ENCODE measurements at places on chromosomes 3 and 15. TPM values are rescaled to one million over a fixed set of nuclear protein-coding genes. Genes with fewer than 3 reads are reported as not detected.

Gene NEK4
- 31.2 TPM for polyA plus RNA-seq

Gene MTMR10
- 55.1 TPM for polyA plus RNA-seq

Gene BFSP2
- polyA plus RNA-seq: 0.32 TPM

Gene PDZRN3
- 38.0 TPM for polyA plus RNA-seq

Gene FBXO40
- polyA plus RNA-seq: not detected

Gene PPARG
- 24.3 TPM for polyA plus RNA-seq

Gene CERS3
- 0.26 TPM for polyA plus RNA-seq

Gene ZNF662
- 24.3 TPM for polyA plus RNA-seq

Gene ROBO1
- polyA plus RNA-seq: 106 TPM

Gene CFAP92
- polyA plus RNA-seq: 1.6 TPM

Gene TNNC1
- polyA plus RNA-seq: 6.1 TPM

Gene TMED3
- polyA plus RNA-seq: 52.0 TPM

Gene CDHR4
- polyA plus RNA-seq: not detected

GRCh38 chr15:83682476-83683088 lies 28.7 kb downstream of the ADAMTSL3 start:
- DNase-seq: no peak

DNA sequence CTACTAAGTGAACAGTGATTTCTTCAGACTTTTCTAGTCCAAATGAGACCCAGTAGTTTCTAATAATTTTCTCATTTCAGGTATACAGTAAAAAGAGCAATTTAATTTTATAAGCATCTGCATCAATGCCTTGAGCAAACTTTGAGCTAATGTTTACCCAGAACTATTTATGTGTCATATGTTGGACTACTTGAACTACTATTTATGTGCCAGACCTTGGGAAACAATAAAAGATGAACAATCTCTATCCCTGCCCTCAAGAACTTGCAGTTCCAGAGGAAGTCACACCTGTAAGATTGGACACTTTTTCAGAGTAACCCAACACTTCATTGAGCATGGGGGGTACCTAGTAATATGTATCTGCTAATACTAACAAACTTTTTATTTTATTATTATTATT lies 2.3 kb upstream of the UBE3A start:
- no peak for DNase-seq

DNA sequence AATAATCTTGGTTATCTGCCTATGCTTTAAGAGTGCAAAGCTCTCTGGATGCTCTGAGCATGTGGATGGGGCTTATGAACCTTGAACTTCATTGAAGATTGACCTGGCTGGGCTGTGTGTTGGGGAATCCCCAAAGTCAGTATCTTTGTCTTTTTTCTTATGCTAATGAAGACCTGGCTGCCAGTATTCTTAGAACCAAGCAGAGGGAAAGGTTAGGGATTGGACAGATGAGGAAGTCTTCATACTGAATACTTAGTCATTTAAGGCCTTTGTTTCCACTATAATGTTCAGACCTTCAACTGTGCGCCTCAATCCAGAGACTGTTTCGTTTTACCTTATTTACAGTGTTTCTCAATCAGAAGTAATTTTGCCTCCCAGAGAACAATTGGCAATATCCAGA lies 42.5 kb upstream of the CMTM7 start:
- DNase-seq: no peak

GRCh38 chr3:7062714-7063113 lies 201.8 kb downstream of the GRM7 start:
- DNase-seq: no peak

DNA sequence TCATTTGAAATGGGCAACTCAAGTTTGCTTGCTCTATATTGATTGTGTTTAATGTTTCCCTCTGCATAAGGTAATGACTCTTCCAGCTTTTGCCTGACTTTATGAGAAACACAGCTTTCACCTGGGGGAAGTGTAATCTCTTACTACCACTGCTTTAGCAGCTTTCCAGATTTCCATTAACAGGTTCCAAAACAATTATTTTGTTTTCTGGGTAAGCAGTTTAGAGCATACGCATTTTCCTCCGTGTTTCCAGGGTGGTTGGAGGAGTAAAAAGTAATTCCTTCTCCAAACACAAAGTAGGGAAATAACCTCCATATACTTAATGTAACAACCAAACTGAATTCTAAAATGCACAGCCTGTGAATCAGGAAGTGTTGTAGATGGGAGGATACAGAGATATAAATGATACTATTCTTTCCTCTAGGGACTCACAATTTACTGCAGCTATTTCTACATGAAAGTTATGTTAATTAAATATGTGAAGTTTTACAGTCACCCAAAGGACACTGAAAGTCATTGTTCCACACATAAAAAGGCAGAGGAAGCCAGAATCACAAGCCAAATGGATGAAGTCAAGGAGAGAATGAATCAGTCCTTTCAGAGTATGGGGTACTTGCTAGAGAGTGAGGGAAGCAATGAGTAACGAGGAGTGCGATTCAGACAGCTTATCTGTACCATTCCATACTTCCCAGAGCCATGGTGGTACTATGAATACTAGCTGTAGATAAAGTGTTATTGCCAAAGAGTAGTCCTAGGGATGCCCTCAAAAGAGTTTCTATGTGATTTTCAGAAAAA lies 16.6 kb downstream of the ST3GAL6 start:
- DNase-seq: no peak

- DNase-seq: no peak
These were observed 27.2 kb downstream of the INTS14 start for GRCh38 chr15:65583701-65584100.

DNA sequence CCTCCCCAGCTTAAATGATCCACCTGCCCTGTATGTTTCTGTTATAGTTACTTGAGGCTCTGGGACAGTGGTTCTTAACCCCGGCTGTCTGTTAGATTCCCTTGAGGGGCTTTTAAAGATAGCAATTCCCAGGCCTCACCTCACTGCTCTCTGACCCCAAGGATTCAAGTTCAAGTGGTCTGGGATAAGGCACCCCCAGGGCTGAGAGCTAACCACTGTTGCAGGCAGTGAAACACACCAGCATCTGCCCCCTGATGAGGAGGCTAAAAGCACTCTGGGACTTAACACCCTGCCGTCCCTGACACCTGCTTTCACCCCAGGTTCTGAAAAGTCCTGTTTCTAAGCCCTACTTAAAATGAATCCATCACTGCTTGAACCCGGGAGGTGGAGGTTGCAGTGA lies 103.7 kb downstream of the LRRK1 start:
- DNase-seq: no peak

DNA sequence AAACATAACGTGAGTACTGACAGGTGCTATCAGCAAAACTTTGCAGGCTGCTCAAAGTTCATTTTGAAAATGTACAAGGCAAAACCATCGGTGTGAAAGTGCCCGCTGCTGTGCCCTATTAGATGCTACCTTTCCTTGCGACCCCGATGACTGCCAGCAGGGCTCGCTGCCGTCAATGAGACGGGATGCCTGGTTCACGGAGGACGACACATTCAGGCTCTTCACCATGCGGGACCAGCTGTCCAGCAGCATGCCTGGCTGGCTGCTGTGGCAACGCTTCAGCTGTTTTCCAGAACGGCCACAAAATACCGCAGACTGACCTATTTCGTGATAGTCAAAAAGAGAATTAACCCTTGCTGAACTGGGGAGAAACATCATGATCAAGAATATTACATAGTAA lies 92.7 kb upstream of the OCA2 start:
- peak; percentile 59 for DNase-seq

DNA sequence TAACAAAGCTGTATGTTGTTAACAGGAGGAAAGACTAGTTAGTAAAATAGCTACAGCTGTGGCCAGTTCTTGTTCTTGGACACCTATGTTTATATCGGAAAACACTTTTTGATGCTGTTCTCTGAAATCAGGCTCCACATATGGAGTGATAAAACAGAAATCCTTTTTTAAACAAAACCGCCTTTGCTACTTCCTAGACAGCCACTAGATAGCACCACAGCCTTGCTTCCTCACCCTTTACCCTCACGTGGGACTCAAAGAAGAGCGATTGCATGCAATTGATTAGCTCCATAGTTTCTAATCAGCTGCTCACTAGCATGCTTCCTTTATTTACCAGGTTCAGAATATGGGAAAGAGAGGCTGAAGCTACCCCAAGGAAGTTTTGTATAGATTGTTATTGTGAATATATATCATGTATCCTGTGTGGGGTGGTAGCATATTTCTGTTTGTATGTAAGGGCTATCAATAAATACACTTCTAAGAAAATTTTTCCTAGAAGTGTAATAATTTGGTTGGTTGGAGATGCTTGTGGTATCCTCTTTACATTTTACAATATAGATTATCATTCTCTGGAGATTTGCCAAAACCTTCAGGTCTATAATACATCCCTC lies 4.3 kb upstream of the MTFMT start:
- DNase-seq: no peak

- DNase-seq: no peak
These were observed 42.0 kb downstream of the SST start for GRCh38 chr3:187628169-187628568.

- no peak for DNase-seq
These were observed 703.8 kb upstream of the NR2F2 start for GRCh38 chr15:95626501-95627361.

DNA sequence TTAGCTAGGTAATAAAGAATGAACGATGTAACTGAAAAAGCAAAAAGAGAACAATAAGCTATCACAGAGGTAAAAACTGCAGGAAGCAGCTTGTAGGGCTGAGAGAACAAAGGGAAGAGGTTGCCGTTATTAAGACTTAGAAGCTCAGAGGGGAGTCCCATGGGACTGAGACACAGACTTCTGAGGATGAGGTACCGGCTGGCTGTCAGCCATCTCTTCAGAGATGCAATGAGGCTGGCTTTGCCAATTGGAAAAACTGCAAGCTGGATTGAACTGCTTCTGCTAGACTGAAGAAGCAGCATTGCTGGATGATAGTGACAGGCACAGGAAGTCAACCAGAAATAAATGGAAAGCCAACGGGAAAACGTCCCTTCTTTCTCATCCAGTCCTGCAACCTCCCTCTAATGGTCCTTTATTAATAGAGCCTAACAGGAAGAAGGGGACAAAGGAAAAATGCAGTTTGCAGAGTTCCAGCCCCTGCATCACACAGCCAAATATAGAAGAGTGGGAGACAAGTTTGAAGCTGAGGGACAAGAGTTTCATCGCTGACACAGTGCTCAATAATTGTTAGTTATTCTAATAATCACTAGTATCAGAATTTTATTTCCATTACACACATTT lies 21.1 kb upstream of the KLHL6 start:
- DNase-seq: no peak

GRCh38 chr15:83559310-83559966 lies 94.5 kb upstream of the ADAMTSL3 start:
- peak; percentile 32 for DNase-seq

GRCh38 chr3:194395778-194396538 lies 3.1 kb downstream of the GP5 start:
- peak; percentile 69 for DNase-seq

DNA sequence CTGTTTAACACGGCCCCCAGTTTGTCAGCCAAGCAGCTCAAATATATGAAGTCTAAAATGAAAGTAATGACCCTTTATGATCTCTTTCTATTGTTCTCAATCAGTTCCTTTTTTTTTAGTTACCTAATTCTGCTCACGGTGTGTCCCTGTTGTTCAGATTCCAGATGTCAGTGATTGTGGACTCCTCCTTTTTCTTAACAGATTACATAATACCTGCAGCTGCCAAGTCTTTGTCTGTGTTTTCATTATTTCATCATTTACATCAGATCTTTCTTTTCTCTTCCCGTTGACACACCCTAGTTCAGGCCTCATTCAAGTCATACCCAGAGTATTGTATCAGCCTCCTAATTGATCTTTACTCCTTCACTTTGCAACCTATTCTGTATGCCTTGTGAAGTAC lies 56.1 kb upstream of the SKIL start:
- no peak for DNase-seq

DNA sequence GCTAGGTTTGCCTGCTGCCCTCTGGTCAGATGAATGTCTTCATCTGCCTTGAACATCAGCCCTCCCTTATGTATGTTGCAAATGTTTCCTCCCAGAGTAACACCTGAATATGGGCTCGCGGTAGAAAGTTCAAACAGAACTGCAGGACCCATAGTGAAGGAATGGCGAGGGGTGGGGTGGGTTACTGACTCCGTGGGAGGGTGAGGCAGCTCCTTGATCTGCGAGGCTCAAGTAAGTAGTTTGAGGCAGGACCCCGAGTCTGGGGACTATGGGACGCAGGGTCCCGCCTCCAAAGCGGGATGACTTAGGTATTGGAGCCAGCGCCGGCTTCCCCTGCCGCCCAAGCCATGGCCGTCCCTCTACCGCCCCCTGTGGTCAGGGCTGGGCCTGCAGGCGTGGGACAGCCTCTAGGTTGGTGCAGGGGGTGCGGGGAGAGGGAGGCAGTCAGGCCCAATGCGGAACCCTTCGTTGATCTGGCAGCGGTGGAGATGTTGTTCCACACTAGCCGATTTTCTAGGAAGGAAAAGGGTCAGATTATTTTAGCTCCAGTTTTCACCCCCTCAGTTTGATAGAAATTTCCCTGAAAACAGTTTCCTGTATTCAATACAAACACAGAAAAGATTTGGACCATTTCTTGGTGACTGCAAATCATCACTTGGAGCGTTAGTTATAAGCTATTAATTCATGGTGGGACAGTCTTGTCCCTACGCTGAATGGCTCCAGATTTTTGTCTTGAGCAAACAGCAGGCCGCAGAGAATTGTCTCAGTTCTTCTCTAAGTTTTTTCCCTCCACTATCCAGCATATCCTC lies 72.3 kb downstream of the CORO2B start:
- DNase-seq: no peak

DNA sequence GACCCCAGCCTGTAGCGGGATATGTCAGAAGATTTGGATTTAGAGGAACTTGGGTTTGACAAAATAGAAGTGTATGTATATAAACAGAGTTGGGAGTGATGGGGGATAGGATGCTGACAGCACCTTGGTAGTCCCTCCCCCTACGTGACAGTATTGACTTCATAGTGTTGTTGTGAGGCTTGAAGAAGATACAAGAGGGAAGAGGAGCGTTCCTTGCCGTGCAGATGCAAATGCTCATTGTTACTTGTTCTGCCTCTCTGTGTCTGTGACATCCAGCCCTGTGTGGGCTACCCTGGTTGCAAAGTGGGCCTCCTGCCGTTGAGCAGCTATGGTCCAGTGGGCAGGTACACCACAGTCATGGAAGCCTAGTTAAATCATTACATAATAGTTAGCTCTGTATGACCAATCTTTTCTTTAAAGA lies 45.0 kb downstream of the SMAD3 start:
- DNase-seq: no peak

- no peak for DNase-seq
These were observed 921 bp downstream of the FBXL2 start for GRCh38 chr3:33278163-33278562.

GRCh38 chr3:188187053-188187452 lies 33.1 kb downstream of the LPP start:
- no peak for DNase-seq

DNA sequence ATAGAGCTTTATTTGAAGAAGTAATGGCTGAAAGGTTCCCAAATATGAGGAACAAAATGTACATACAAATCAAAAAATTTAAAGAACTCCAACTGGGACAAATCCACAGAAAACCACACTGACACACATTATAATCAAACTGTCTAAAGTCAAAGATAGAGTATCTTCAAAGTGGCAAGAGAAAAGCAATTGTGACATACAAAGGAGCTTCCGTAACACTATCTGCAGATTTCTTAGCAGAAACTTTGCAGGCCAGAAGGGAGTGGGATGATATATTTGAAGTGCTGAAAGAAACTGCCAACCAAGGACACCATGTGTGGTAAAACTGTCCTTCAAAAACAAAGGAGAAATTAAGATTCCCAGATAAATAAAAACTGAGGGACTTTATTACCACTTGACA lies 91.9 kb downstream of the SENP2 start:
- DNase-seq: no peak

Data from renal cortex interstitium (tissue), 15 donors.